Stimulated activated CD4-positive, alpha-beta T cell treated with anti-CD3 and anti-CD28 coated beads, Interleukin-12 subunit alpha, Interleukin-12 subunit beta, amount 100 ng/mL, for 24 hours (primary cell): ENCODE measurements at places on chromosomes 6 and 20.

DNA sequence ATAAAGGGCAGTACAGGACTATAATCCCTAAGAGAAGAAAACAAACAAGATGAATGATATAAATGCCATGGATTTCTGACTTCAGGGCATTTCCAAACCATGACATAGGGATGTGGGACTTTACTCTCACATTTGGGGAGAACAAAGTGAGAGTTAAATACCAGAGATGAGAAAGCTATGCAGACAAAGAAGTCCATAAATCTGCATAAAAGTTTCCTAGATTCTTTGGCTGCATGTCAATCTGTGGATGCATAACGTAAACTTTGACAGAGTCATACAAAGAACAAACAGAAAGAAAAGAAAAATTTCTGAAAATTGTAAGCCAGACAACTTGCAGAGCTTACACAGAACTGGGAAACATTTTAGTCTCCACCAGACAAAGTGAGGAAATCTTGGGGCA is 11.7 kb downstream of the EPM2A start:
- no peak for DNase-seq

DNA sequence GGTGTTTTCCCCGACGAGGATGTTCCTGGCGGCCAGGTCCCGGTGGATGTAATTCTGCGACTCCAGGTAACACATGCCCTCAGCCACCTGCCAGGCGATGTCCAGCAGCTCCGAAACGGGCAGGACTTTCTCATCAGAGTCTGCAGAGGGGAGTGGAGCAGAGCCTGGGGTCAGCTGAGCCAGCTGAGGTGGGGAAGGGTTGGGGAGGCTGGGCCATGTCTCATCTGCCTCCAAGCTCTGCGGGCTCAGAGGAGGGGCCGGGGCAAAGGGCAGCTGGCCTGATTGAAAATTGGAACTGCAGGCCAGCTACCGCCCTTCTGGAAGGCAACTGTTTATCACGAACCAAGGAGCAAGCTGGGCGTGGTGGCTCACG is 6.4 kb downstream of the PTK6 start:
- no peak for DNase-seq

- no peak for DNase-seq
Measured at GRCh38 chr6:104286641-104287040, 573.1 kb downstream of the HACE1 start.

DNA sequence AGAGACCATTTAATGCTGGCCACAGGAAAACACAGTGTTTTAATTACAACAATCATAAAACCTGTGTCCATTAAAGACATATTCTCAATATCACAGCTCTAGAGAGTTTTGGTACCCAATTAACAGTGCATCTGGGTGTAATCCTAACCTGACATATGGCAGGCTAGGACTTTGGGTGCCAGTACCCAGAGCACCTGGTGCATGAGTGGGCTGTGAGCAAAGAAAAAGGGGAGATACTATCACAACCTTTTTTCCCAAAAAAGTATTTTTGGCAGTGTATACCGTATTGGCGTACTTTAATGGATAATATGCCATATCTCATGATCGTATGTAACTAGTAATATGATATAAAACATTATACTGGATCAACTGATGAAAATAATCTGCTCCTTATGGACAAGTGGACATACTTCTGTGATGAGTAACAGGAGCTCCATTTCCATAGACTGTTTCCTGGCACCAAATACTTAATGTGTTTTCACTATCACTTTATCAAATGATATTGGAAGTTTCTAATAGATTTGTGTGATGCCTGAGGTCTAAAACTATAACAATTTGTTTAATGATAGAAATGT is 91.7 kb downstream of the COL19A1 start:
- DNase-seq = no peak

- no peak for DNase-seq
Measured at GRCh38 chr6:106383573-106383972, 23.1 kb downstream of the CRYBG1 start.

- DNase-seq = no peak
Measured at GRCh38 chr6:170274713-170275560, 15.9 kb downstream of the DLL1 start.

DNA sequence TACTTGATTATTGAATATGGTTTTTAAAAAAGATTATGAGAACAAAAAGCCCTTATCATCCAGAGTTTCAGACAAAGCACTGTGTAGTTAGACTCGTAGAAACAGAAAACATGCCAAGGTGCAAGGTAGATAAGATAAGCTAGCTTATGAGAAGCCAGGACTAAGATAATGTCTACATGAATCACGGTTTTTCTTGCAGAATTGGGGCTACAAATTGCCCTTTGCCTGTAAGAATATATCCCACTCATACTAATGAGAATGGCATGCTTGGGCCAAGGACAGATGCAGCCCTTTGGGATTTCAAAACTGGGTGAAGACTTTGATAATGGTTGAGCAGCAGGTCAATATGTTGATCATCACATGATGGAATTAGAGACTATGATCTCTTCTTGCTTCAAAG is 165.3 kb upstream of the PREP start:
- DNase-seq = no peak

DNA sequence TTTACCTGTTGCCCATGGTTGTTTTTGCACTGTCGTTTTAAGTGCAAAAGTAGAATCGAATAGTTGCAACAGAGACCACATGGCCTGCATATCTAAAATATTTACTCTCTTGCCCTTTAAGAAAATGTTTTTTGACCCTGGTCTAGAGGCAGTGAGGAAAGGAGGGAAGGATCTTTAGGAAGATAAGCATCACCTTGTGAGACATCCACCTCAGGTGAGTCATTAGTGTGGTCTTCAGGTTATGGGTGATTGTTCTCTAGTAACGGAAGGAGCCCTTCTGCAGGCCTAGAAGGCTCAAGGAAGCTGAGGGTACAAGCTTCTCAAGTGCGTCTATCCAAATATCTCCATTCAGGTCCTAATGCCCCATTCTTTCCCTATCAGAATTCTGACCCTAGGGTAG is 6.6 kb upstream of the RAB44 start:
- DNase-seq = no peak

- DNase-seq = no peak
Measured at GRCh38 chr6:73738367-73739028, 42.5 kb downstream of the CD109 start.

DNA sequence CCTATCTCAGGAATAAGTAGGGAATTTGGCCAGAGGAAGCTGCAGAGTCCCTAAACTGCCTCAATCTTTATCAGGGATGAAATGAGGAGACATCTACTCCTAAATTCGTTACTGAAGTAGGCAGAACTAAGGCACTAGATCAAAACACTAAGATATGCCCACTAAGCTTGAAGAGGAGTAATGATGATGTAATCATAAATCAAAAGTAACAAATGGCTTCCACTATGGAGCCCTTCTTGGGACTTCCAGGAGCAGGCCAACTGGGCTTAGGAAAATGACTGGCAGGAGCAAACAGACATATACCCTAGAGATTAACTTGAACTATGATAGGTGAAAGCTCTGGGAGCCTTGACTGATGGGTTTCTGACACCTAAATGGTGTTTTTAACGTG is 15.4 kb downstream of the ZSCAN12 start:
- DNase-seq = no peak

DNA sequence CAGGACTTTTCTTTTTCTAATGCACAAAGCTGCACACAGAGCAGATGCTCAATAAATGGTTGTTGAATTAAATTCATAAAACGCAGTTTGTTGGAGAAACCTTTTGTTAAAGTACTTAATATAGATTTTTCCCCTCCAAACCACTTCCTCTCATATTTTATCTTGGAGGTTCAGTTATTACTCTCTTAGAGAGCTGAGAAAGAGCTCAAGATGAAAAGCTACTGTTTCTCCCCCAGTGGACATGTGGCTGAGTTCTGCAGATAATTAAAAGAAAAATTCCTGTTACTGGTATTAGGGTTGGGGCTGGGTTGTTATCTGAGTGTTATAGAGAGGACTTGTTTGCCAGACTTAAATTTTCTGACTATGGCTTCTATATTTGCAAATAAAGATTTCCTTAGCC is 294.0 kb downstream of the TBC1D7 start:
- no peak for DNase-seq

- no peak for DNase-seq
Measured at GRCh38 chr6:13294499-13295069, 33.8 kb downstream of the TBC1D7 start.

- no peak for DNase-seq
Measured at GRCh38 chr6:42177514-42178364, 4.6 kb downstream of the GUCA1A start.

DNA sequence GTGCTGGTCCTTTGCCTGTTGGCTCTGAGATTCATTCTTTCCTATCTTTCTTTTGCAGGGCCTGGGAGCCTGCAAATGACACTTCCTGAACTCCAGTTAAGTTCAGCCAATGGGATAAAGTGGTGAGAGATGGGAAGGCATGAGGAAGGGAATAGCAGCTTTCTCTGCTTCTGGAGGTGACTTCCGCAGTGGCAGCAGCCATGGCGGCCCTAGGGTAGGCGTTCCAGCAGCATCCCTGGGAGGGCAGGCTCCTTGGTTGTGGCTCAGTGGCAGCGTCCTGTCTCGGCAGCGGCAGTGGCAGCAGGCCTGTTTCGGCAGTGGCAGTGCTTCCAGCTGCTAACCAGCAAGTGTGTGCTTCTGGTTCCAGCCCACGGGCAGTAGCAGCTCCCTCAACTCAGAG is 7.3 kb upstream of the MDFI start:
- no peak for DNase-seq

DNA sequence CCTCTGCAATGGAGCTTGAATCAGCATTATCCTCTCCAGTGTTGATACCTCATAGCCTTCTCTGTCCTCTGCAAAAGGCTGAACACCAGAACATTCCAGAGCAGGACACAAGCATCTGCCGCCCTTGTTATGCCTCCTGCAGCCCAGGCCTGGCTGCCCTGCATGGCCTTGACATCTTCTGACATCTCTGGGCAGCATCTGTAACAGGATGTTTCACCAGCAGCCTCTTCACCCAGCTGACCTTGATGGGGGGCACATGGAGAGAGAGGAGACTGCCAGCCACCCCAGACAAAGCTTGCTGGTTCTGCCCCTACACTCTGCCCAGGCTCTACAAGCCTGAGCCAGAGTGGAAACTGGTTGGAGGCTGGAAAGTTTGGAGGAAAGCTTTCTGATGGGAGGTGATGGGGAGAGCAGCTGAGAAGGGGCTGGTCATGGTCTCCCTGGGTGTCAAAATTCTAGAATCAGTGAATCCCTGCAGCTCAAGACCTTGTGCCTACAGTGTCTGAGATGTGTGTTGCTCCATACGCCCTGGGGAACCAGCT is 145.1 kb downstream of the MRPL14 start:
- no peak for DNase-seq

GRCh38 chr6:20716865-20717264 is 182.6 kb downstream of the CDKAL1 start:
- DNase-seq = no peak

- DNase-seq = no peak
Measured at GRCh38 chr6:15504040-15504495, 158.8 kb downstream of the DTNBP1 start.

- DNase-seq = no peak
Measured at GRCh38 chr6:156775717-156776116, 1.5 kb upstream of the ARID1B start.
